Stimulated activated CD8-positive, alpha-beta memory T cell treated with anti-CD3 and anti-CD28 coated beads, Interleukin-4, amount 100 ng/mL, for 4 hours (primary cell): ENCODE measurements at places on chromosomes 7 and 10.

- DNase-seq, result no peak
Observed at GRCh38 chr7:125396466-125397151, 467.0 kb upstream of the POT1 start.

DNA sequence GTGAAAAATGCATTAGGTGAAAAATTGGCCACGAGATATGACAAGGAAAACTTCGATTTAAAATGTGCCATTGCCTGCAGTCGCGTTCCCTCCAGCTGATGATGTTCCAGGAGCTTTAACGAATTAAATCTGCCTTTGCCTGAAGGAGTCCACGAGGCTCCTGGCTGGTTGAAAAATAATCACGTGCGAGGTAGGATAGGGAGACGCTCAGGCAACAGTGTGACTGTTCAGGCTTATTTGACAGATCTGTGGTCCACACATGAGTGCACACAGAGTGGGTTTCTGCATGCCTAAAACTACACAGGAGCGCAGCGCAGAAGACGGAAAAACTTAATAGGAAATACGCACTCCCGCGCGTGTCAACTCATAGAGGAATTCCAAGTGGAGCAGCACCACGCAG, 204.0 kb upstream of the PITRM1 start:
- no peak for DNase-seq

GRCh38 chr10:75599875-75600648, 168.6 kb downstream of the LRMDA start:
- no peak for DNase-seq

DNA sequence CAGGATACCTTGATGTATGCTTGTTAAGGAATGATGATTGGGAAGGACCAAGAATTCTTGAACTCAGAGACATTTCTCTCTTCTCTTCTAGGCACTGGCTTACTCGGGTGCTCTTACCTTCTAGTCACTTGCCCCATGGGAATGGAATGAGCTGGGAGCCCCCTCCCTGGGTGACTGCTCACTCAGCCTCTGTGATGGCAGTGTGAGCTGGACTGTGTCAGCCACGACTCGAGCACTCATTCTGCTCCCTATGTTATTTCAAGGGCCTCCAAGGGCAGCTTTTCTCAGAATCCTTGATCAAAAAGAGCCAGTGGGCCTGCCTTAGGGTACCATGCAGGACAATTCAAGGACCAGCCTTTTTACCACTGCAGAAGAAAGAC, 10.7 kb downstream of the ZDHHC16 start:
- no peak for DNase-seq

DNA sequence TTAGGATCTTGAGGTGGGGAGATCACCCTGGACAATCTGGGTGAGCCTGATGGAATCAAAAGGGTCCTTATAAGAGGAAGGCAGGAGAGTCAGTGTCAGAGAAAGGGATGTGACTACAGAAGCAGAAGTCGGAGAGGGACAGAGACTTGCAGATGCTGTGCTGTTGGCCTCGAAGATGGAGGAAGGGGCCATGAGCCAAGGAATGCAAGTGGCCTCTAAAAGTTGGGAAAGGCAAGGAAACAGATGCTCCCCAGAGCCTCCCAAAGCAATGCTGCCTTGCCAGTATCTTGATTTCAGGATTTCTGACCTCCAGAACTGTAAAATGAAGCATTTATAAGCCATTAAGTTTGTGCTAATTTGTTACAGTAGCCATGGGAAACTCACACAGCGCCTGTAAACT, 165.2 kb downstream of the FANK1 start:
- no peak for DNase-seq

- no peak for DNase-seq
Observed at GRCh38 chr7:133853706-133854276, 273.3 kb upstream of the LRGUK start.

DNA sequence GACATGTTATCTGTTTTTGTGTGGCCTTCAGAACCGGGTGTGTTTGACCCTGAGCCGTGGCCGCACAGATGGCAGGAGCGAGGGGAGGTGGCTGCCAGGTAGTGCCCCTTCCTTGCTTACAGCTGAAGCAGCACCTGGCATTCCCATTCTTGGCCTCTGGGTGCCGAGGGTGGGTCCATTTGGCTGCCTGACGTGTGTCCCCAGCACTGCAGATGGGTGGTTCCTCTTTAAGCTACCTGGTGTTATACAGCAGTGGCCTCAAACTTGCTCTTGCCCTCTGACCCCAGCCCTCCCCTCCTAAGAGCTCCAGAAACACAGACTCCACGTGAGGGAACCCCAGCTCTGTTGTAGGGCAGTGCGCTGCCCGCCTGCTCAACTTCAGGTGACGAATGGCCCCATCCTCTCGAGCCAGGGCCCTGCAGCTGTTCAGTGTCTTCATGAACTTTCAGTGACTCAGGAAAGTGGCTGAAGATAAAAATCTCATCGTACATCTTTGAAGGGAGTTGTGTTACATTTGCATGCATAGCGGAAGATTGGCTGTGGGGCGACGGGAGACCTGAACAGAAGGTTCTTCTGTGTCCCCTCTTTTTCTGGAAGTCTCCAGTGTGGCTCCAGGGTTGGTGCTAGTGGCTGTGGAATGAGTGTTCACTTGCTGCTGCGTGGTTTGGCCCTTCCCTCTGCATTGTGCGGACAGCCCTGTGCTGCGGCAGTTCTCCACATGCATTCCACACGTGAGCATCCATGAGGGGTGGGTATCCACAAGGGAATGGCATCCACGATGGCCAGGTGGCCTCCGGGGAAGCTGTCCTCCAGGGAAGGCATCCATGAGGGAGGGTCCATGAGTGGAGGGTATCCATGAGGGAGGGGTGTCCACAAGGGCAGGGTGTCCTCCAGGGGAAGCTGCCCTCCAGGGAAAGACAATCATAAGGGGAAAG, 91.6 kb downstream of the INPP5A start:
- no peak for DNase-seq

GRCh38 chr10:59314268-59314667, 48.1 kb downstream of the FAM13C start:
- no peak for DNase-seq

DNA sequence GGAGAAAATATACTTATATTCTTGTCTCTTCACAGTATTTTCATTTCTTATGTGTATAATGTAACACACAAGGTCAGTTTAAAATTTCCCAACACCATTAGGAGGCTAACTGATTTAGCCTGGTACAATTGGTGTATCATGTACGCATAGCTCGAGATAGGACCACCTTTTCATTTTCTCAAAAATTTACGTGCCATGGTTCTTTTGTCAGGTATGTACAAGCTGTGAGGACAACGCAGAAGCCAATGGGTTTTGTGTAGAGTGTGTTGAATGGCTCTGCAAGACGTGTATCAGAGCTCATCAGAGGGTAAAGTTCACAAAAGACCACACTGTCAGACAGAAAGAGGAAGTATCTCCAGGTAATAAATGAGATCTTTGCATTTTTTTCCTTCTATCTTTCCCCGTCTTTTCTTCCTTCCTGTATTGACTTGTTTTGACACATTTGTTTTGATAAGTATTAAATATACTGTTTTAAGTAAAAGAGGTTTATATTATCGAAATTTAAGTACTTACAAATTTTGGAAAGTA, 55.0 kb downstream of the TRIM24 start:
- no peak for DNase-seq

DNA sequence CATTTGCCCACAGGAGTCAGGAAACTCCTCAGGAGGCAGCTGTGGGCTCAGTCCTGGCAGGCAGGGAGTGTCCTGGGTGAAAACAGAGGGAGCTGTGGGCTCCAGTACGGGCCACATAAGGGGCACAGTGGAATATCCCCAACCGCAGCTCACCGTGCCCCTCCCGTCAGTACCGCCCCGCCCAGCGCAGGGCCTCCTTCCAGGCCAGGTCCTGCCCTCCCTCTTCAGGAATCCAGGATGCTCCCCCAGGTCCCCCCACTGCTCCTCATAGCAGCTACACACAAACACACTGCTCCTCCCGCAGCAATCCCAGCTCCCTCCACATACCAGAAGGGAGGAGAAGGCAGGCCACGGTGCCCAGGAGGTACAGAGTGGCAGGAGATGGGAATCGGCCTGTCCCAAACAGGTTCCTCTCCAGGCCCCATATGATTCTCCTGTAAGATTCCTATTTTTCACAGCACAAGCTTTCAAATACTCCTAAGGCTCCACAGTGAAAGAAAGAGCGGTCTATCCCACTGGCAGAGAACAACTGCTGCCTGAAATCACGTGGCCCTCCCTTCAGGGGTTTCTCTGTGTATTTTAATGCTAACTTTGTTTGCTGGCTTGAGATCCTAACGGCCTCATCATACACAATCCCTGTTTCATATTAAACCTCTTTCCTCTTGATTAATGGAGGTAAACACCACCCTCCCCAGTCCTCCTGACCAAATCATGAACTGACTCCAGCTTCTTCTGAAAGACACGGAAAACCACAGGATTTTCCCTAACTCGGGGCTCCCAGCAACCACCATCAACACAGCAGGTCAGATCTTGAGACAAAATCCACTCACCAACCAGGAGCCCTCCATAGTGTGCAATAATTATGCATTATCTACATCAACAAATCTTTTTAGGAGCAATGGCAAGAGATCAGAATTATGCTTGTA, 178.7 kb downstream of the TNS3 start:
- DNase-seq, result no peak

DNA sequence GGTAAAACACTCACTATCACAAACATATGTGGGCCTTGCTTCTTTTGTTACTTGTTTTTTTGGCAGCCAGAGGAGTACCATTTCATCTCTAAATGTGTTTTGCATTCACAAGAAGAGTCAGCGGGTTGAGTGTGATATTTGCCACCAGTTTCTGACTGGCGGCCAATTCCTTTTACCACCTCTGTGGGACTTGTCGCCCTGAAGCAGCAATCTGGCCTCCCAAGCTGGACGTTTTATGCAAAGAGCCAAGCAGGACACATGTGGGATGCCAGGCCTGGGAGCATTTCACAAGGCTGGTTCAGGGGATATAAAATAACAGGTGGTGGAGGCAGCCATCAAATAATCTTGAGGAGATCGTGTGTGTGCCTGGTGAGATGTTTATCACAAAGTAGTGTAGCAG, 61.8 kb upstream of the TRIL start:
- DNase-seq, result no peak

- DNase-seq, result no peak
Observed at GRCh38 chr10:80718024-80718423, 180.3 kb downstream of the SH2D4B start.

GRCh38 chr7:40057292-40057691, 77.1 kb downstream of the MPLKIP start:
- no peak for DNase-seq

DNA sequence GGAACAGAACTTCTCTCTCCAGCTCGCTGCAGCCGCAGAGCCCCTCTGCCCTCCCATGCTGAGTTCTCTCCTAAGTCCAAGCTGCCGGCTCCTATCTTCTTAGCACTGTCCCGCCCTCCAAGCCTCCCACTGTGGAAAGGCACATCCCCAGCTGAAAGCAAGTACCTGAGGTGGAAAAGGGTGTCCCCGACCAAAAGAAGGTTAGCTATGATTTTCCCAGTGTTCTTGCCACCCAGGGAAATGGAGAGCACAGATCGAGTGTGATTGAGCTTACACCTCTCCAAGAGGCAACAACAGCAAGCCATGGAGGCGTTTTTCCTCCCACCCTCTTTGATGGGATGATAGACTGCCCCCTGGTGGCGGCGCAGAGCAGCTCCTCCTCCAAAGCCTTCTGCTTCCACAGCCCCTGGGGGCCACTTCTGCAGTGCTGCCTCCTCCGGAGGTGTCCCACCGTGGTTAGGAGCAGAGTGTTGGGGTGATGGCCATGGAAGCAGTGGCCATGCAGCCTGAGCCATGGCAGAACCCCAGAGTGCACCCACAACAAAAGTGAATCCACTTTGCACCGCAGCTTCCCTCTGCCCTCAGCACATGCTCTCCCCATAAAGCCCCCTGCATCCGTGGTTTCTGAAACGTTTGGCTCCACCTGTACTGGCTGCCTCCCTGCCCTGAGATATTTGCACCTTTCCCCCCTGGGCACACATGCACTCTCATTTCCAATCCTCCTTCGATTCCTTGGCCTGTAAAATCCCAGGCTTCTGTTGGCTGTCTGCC, 143.1 kb upstream of the STK17A start:
- peak; percentile 11 for DNase-seq

DNA sequence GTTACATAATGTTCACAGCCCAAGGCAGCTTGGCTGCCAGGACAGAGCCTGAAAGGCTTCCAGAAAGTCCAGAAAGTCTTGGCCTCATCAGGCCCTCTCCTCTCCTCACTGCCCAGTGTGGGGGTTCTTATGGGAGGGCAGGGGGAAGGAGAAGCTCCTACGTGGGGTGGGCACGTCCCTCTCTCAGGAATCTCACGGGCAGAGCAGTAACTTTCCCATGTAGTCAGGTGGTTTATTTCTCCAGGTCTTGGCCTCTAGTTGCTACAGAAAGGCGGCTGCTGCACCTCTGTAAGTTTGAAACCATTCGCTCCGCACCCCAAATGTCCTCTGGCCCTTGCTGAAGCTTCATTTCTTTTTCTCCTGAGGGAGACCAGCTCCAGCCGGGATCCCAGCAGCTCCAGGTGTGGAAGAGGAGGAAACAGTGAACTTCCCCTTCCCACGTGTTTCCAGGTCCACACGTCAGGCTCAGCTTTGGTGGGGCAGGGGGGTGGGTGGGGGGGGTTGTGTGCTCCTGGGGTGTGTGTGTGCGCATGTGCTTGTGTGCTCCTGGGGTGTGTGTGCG, 320.3 kb downstream of the WDR37 start:
- DNase-seq, result no peak

GRCh38 chr10:10786109-10787090, 231.3 kb upstream of the CELF2 start:
- DNase-seq, result no peak

DNA sequence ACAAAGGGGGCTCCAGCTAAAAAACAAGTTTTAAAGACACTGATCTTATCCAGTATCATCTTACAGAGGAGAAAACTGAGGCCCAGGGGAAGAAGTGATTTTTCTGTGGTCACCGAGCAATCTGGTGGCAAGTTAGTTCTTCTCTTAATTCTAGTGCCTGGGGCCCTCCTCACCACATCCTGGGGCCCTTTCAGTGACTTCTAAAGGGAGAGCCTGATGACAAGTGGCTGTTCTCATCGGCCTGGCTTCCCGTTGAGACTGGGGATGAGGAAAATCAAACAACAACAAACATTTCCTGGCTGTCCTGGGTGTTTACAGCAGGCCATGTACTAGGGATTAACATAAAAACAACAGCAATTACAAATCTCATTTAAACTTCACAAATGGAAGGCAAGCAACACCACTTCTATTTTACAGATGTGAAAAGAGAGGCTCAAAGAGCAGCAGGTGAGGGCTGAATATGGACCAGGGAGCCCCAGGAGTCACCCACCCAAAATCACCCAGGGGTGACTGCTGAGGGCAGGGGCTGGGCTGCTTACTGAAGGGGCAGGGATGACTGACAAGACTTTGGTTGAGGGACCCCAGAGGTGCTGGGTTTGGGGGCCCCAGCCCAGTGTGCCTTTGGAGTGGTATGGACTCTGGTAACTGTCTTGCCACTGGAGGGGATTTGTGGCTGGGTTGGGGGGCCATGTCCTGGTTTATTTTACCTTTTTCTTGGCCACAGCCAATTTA, 24.7 kb upstream of the MTPAP start:
- no peak for DNase-seq

GRCh38 chr7:110587294-110587693, 503.6 kb upstream of the LRRN3 start:
- DNase-seq, result no peak

DNA sequence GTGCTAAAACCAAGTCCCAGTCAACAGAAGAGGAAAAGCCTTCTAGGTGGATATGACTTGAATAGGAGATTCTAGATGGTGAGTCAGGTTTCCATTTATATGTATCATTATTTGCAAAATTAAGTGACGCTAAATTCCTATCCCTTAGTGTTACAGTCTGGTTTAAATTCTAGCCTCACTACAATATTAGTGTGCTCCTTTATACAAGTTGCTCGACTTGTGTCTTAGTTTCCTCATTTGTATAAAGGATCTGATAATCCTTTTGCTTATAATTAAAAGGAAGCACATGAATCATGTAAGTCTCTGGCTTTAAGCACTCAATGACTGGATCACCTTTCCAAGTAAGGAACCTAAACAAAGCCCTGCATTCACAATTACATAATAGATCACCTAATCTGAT, 105.7 kb downstream of the SVOPL start:
- no peak for DNase-seq
